ENCODE measurements at places on chromosomes 6 and 20. TPM values are rescaled to one million over a fixed set of nuclear protein-coding genes. Genes with fewer than 3 reads are reported as not detected.

TMEM14A gene
- 23.9 TPM for total RNA-seq

LRFN2 gene
- not detected for total RNA-seq

TCF15 gene
- total RNA-seq: not detected

PTCHD4 gene
- total RNA-seq: 1.9 TPM

DDX43 gene
- 0.48 TPM for total RNA-seq

LTA gene
- not detected for total RNA-seq

TP53TG5 gene
- 0.21 TPM for total RNA-seq

TMEM74B gene
- 2.4 TPM for total RNA-seq

VGLL2 gene
- total RNA-seq: not detected

LGSN gene
- total RNA-seq: not detected

IRF4 gene
- under 0.01 TPM for total RNA-seq

SLA2 gene
- total RNA-seq: not detected
